B cell (primary cell): ENCODE measurements at places on chromosomes 12 and 14. TPM values are rescaled to one million over a fixed set of nuclear protein-coding genes. Genes with fewer than 3 reads are reported as not detected.
A peak's percentile ranks its signal among the peaks of the same experiment; 100 is the strongest.

- DNase-seq, result peak; percentile 90
These were observed 136.4 kb upstream of the KRAS start for GRCh38 chr12:25386831-25387731.

DNA sequence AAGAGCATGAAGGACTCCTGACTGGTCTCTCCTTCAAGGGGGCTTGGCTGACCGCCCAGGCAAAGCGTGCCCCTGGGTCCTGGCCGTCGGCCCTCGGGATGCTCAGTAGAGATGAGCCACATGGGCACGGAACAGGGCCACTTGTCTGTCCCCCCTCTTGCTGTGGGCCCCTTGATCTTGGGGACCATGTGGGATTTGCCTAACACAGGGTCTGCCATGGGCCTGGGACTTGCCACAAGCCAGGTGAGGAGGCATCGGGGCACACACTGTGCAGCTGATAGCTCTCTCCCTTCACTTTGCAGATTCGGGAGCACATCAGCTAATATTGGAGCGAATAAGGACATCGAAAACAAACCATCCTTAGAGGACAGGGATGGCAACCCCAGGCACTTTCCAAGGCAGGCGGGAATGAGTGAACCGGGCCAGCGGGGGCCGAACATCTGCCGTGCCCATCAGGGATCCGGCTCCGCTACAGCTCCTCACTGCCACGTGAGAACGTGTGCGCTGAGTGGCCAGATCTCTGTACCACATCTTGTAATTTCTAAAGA, 88.1 kb downstream of the PIWIL1 start:
- no peak for DNase-seq

DNA sequence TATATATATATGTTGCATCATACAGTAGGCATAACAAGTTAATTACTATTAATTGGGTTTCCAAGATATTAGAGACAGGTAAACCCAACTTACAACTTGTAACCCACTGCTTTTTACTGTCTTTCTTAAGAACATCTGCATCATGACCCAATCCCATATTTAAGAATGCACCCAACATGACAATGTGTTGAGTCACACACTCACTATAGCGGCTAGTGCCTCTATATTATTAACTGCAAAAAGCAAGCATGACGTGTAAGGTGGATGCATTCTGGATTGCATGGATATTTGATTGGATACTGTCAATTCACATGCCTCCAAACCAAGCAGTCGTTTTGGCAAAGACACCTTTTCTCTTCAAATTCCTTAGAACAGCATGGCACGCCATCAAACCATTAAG, 68.2 kb downstream of the KSR2 start:
- no peak for DNase-seq

DNA sequence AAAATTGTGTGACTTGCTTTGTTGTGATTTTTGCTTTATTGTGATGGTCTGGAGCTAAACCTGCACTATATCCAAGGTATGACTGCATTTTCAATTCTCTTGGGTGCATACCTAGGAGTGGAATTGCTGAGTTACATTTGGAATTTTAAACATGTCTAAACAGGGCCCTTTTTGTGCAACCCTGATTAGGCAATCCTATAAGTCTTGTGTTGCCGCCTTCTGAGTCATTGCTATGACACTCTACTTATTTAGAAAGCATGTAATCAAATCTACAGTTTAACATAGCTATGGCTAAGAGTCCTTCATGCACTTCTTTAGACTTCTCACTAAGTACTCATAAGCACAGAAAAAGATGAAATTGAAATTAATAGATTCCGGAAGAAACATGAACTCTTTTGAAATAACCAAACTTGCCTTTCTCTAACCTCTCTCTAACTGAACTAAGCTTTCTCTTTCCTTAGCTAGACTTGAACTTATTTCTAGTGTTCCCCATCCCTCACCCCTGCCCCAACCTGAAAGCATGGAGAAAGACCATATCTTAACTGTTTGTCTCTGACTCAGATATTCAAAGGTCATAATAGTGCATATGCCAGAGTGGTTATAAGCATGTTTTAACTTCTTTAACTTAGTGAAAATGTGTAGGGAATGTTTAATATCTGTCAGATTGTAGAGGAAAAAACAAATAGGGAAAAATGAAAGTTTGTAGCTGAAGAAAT, 203.0 kb downstream of the SNAPC1 start:
- DNase-seq, result no peak

DNA sequence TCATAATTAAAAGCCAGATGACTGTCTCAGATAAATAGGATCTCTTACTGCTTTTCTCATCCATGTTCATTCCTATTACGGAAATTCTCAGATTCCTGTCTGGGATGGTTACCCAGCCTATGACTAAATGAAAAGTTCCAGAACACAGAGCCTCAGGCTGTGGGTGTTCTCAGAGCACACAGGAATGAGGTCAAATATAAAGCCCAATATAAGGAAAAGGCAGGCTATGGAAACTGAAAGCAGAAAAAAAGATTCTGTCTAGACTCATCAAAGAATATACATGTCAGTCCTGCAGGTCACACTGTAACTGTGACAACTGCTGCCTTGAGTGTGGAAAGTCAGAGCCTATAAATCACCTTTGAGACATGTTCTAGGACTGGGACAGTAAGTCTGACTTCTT, 64.3 kb downstream of the DCAF5 start:
- DNase-seq, result no peak

GRCh38 chr12:55822228-55822627, 4.4 kb downstream of the ORMDL2 start:
- DNase-seq, result no peak

- DNase-seq, result no peak
These were observed 39.6 kb upstream of the TMEM179 start for GRCh38 chr14:104644091-104644635.

DNA sequence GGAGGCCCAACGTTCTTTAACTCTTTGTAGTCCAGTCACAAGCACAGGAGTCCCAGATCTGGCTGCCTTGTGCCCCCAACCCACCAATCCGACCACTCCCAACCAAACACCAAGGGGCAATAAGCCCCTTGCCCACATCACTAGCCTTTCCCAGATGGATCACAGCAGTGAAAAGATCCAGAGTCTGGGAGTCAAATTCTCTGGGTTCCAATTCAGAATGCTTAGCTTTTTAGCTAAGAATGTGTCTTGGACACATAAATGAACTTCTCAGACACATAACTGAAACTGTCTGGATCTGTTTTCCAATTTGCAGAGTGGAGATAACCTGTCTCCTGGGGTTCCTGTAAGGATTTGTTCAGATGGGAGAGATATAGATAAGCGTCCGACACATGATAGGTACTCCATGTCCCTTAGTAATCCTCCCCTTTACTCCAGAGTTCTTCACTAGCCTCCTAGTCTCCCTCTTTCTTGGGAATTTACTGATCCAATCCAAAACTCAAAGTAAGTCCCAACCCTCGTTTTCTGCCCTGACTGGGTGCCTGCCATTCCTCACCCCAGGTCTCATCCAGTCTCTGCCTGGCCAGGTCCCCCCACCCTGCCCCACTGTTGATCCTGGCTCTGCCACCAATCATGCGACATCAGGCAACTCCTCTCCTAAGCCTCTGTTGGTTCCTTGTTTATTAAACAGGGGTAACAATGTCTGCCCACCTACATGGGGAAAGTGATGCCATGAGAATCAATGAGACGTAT, 439 bp upstream of the TNFRSF1A start:
- no peak for DNase-seq

DNA sequence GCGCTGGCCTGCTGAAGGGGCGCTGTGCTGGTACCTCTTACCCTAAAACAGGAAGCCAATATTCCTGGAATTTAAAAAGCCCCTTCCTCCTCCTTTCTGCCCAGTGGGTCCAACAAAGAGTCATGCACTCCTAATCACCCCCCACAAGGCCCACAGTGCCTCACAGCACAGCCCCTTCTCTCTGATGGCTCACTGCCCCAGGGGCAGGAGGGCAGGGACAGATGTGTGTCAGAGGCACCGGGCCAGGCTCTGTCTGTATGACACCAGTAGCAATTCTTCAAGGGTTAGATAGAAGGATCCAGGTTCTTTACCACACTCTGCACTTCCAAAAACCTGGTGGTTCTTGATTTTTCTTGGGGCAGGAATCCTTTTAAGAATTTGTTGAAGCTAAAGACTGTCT, 8.9 kb downstream of the MYH6 start:
- DNase-seq, result no peak

CCDC196 gene
- not detected in 2 replicates for total RNA-seq

KRT72 gene
- total RNA-seq, result not detected in 2 replicates

NFATC4 gene
- 7.6 and 7.9 TPM in 2 replicates for total RNA-seq
